ENCODE measurements at places on chromosomes 2 and 18.
A peak's percentile ranks its signal among the peaks of the same experiment; 100 is the strongest.

DNA sequence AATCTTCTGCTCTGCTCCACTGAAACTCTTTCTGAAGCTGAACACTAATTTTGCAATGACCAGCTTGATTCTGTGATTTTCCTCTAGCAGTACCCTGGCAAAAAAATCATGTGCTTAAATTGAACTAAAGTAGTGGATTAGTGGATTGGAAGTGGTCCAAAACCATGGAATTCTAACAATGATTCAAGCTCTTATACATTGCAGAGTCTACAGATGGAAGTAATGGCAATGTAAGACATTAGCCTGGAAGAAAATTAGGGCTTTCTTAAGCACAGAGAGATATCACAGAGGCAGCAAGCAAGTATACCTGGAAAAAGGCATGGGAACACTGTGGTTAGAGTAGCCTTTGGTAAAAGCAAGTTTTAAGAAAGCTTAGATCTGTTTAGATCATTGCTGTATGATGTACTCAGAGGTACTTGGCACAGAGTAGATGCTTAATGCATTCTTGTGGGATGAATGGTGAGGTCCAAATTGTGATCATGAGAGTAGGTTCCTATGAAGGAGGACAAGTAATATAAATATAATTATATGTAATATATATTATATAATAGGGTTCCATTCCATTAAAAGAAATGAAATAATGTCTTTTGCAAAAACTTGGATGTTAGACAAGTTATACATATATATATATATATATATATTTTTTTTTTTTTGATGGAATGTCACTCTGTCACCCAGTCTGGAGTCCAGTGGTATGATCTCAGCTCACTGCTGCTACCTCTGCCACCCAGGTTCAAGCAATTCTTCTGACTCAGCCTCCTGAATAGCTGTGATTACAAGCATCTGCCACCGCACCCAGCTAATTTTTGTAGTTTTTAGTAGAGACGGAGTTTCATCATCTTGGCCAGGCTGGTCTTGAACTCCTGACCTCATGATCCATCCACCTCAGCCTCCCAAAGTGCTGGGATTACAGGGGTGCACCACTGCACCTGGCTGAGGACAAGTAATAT is 172.2 kb upstream of the SCN7A start:
- no peak for DNase-seq

DNA sequence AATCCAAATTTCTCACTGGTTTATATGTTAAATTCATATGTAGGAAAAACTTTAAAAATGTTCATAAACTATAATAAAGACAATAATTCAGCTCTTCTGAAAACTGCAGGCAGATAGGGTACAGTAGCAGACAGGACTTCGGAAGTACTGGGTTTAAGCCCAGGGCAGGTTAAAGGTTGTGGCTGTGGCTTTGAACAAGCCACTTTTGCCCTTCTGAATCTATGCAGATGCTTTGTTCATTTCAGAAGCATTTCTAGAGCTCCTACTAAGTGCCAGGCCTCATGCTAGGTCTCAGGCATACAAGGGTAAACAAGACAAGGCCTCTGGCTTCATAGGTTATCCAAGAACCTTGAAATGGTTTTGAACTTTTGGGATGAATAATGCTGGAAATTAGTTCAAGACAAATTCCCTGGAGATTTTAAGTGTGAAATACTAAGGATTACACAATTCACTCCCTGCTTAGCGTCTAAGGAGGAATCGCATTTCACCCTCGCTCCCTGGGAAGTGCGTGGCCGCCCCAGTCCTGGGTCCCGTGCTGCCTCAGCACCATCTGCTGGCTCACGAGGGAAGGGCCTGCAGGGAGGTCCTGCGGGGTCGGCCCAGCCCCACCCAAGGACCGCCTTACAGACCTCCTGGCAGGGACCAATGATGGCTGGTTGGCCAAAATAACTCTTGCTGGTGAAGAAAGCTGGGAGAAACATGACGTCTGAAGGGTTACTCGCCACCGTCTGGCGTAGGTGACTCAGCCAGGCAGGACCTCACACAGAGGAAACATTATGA is 67.7 kb upstream of the L3MBTL4 start:
- peak; percentile 78 for DNase-seq

DNA sequence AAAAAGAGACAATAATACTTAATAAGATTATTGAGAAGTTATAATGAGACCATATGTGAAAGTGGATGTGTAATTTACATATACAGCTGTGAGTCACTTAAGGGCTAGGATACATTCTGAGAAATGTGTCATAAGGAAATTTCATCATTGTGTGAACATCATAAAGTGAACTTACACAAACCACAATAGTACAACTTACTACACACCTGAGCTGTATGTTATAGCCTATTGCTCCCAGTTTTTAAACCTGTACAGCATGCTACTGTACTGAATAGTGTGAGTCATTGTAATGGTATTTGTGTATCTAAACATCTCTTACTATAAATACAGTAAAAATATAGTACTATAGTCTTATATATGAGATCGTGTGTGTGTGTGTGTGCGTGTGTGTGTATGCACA is 1420.3 kb upstream of the PIK3C3 start:
- no peak for DNase-seq

GRCh38 chr2:241015439-241015838 is 17.0 kb downstream of the SNED1 start:
- no peak for DNase-seq

DNA sequence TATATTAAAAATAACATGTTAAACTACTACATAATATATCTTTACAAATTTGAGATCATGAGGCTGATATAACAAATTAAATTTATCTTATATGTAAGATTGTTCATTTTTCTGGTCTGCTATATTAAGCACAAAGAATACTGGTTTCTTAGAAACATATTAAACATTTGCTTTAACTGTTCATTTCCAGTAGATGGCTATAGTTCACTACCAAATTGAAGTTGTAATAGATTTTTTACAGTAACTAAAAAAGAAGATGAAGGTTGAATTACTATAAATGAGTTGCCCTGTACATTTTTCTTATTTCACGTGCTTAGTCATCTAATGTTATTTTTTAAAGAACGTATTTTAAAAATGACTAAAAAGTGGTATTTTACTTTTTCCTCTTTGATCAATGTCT is 57.0 kb downstream of the ZNF407 start:
- DNase-seq: no peak

DNA sequence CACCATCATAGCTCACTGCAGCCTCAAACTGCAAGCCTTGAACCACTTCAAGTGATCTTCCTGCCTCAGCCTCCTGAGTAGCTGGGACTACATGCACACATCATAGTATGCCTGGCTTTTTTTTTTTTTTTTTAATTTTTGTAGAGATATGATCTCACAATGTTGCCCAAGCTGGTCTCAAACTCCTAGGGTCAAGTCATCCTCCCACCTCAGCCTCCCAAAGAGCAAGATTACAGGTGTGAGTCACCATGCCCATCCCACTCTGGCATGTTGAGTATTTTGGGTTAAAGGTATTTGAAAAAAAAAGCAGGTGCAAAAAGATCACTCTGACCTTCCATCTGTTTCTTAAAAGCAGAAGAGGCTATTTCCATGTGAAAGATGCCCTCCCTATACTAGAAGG is 86.4 kb upstream of the FZD7 start:
- no peak for DNase-seq

DNA sequence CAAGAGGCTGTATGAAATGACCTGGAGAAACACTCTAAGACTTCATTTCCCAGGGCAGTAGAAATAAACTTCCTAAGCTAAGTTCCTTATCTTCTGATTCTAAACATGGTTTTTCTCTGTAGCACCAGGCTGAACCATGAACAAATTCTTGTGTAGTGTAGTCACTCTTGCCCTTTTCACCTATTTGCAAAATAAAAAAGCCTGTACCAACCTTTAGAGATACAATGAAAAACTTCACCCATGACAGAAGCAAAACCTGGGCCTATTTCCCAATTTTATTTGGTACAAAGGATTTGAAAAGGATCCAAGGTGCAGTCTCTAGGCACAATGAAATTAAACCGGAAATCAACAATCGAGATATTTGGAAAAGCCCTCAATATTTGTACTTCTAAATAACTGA is 43.6 kb downstream of the POLR1A start:
- no peak for DNase-seq

- no peak for DNase-seq
These were observed 21.1 kb upstream of the IL18R1 start for GRCh38 chr2:102334486-102334885.

DNA sequence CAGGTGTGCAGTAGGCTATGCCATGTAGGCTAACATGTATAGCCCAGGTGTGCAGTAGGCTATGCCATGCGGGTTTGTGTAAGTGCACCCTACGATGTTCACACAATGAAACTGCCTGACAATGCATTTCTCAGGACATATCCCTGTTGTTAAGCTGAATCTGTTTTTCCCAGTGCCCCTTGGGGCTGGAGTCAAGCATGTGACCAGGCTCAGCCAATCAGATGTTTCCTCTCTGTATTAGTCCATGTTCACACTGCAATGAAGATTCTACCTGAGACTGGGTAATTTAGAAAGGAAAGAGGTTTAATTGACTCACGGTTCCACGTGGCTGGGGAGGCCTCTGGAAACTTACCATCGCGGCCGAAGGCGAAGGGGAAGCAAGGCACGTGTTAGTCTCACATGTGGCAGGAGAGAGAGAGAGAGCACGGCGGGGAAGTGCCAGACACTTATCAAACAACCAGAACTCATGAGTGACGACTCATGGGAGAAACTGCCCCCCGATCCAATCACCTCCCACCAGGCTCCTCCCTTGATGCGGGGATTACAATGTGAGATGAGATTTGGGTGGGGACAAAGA is 24.2 kb downstream of the ITM2C start:
- DNase-seq: no peak

GRCh38 chr2:212489719-212490346 is 48.8 kb downstream of the ERBB4 start:
- DNase-seq: no peak

- peak; percentile 88 for DNase-seq
These were observed 84.3 kb downstream of the MAP3K20 start for GRCh38 chr2:173159791-173160463.

DNA sequence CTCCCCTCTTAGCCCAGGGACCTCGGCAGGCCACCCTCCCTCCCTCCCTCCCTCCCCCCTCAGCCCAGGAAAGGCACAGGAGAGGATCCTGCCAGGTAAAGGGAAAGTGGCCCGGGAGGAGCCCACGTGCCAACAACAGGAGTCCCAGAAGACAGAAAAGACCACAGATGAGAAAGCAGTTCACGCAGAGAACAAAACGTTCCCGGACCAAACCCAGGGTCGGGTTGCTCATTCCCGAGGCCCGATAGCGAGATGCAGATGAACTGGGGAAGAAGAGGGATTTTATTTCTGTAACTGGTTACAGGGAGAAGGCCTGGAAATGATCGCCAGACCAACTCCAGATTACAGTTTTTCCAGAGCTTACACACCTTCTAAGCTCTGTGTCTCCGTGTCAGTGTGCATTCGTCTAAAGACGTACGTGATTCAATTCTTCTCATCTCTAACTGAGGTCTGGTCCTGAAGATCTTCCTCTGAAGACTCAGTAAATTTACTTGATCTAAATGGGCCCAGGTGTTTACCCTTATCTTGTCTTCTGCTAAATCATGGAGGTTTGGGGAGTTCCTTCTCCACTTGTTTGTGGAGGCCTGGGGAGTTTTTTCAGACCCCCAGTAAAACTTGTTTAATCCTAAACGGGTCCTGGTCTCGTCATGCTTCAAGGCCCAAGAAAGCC is 807 bp upstream of the NEU4 start:
- DNase-seq: no peak

GRCh38 chr18:49025767-49026500 is 75.2 kb upstream of the SMAD7 start:
- no peak for DNase-seq

DNA sequence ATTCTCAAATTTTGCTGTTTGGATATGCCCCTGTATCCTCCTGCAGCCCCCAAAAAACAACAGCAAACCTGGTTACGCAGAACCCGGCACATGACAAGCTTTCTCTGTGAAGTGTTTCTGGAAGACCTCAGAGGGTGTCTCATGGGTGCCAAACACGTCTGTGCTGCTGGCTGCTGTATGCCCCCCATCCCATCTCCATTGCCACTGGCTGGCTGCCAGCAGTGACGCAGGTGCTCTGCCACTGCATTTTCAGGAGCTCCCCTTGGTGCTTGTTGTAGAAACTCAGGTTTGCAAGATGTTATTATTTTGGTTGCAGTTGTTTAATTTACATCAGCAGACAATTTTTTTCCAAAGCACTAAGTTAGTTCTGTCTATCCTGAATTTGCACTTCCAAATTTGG is 166.4 kb upstream of the FANCL start:
- no peak for DNase-seq

DNA sequence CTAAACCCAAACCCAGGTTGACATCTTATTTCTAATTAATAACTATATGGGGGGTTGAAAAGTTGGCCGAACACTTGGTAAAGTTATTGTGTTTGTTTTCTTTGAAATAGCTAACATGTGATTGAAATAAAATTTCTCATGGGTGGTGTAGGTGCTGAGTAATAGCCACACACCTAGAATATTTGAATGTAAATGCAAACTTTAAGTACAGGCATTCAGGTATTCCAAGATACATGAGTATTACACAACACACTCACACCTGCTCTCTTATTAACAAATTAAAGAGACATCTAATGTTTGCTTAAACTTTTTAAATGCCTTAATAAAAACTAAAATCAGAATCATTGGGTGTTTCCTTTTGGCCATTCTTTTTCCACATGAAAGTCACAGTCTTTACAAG is 165.5 kb downstream of the EHBP1 start:
- DNase-seq: no peak

GRCh38 chr2:212667751-212668316 is 129.2 kb upstream of the ERBB4 start:
- no peak for DNase-seq

- DNase-seq: no peak
These were observed 69.5 kb downstream of the GPD2 start for GRCh38 chr2:156505696-156506095.

DNA sequence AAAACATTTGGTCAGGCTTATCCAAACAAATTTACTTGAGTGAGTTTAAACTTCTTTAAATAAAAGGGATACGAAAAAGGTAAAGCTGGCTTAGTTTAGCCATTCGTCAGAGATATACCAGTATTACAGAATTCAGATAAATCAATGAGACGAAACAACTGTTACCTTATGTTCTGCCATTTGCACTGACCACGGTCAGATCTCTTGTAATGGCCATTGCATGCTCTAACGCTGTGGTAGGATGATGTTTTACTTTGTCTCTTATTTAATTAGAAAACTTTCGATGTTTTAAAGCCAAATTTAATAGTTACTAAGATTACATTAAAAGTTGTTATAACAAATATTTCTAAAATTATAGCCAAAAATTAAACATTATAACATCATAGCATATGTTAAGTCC is 1.5 kb downstream of the C18orf54 start:
- DNase-seq: no peak

DNA sequence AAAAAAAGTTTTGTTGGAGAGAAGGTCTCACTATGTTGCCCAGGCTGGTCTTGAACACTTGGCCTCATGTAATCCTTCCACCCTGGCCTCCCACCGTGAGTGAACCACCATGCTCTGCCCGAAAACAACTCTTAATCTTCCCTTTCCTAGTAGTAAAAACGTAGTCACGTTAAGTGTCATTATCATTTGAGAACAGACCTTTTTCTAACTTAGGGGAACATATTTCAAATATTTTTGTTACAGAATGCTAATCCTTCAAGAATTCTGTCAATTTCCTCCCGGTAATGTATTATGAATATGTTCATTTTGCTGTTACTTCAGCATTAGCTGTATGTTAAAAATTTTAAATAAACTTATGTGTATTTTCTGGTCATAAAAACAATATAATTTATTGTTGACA is 49.7 kb downstream of the MTA3 start:
- DNase-seq: no peak

- peak; percentile 86 for DNase-seq
These were observed 11.7 kb downstream of the ARHGAP28 start for GRCh38 chr18:6741232-6741663.
